ENCODE measurements at places on chromosomes 2 and 18.

DNA sequence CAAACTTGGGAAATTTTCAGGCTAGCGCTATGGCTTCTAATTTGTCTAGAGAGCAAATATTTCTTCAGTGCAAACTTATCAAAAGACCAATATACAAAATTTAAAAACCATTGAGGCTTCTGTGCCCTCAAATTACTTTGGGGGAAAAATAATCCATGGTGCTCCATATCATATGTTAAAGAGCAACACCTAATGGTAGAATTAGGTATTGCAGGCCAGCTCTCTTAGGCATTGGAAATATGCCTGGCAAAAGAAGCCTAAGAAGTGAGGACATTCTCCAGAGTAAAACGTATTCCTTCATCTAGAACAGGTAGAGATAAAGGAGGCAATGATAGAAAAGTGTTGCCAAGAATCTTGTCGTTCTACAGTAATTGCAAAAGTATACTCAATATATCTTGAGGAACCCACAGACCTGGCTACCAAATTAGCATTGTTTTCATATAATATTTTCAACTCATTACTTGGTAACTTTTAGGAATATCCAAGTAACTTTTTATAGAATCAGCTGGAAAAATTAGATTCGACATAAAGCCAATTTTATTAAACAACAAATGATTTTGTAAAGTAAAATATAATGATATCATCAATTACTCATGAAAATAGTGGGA, 401.1 kb downstream of the BCL11A start:
- no peak for DNase-seq
- no peak overlapping the region for H3K4me3 ChIP-seq
- no peaks in the 10 kb centered on the region for H3K36me3 ChIP-seq

DNA sequence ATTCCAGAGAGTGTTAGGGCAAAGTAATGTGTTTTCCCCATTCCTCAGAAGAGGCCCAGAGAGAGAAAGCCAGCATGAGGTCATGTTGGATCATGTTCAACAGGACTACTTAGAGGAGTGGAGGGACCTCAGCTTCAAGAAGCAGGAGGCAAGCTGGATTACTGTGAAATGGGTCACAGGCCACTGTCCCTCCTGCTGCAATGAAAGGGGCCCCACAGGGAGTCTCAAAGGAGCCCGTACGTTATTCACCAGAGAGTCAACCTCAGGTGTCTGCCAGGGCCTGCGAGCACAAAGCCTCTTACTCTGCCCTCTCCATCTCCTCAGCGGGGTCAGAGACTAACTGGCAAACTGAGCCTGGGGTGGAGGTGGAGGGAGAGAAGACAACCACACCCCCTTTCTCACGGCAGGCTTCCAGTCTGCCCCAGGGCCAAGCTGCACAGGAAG, 27.2 kb upstream of the ACYP2 start:
- no peaks in the 10 kb centered on the region for H3K27me3 ChIP-seq
- H3K4me3 ChIP-seq: no peak overlapping the region
- no peaks in the 10 kb centered on the region for H3K36me3 ChIP-seq
- H3K27ac ChIP-seq: no peak overlapping the region

DNA sequence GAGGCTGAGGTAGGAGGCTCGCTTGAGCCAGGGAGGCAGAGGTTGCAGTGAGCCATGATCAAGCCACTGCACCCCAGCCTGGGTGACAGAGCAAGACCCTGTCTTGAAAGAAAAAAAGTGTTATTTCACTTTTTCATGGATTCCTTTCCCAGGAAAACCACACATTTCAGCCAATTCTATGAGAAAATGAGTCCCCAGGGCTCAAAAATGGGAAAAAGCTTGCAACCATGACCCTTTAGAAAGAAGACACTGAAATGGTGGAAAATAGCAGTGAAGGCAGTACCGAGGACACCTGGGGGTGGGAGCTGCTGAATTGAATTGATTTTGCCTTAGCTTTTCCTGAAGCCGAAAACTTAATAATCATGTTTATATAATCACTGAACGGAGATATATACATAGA, 284.2 kb upstream of the HDAC4 start:
- H3K27ac ChIP-seq: no peak overlapping the region
- no peaks in the 10 kb centered on the region for H3K27me3 ChIP-seq
- DNase-seq: no peak
- no peaks in the 10 kb centered on the region for H3K36me3 ChIP-seq
- no peak overlapping the region for H3K4me3 ChIP-seq
- no peaks in the 10 kb centered on the region for H3K4me1 ChIP-seq

DNA sequence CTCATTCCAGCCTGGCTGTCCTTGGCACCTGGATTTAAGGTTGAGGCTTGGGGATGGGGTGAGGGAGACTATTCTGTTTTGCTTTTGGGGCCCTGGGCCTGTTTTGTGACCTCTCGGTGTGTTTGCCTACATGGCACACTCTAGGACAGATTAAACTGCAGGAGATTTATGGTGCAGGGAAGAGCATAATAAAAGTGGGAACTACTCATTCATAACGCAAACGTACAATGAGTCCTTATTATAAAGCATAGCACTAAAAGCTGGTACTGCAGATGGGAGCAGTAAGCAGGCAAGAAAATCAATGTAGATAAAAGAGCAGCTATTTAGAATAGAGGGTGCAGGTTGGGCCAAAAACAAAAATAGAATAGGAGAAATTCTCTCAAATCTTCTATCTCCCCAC, 238.4 kb downstream of the ACTR3 start:
- no peak overlapping the region for H3K4me3 ChIP-seq
- no peaks in the 10 kb centered on the region for H3K36me3 ChIP-seq
- H3K27ac ChIP-seq: no peak overlapping the region
- no peak for DNase-seq
- no peaks in the 10 kb centered on the region for H3K27me3 ChIP-seq
- no peaks in the 10 kb centered on the region for H3K4me1 ChIP-seq

DNA sequence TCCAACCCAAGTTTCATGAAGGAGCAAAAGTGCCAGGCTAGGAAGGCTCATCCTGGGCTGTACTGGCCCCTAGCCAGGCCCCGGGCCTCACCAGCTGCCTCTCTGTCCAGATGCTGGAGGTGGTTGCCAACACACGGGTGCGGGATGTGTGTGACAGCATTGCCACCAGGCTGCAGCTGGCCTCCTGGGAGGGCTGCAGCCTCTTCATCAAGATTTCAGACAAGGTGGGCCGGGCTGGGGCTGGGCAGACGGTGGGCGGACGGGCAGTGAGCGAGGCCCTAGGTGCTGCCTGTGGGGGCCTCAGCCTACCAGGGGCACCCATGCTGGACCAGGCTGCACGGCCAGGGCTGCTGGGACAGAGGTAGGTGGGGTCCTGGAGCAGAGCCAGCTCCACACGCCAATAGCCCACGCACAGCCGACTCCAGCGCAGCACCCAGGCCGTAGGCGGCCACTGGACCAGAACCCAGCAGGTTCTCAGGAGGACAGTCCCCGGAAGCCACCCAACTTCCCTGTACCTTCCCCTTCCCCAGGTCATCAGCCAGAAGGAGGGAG, 11.8 kb upstream of the GPR17 start:
- DNase-seq: no peak
- peaks cover 17% of the 10 kb centered on the region for H3K4me1 ChIP-seq
- H3K27me3 ChIP-seq: no peaks in the 10 kb centered on the region
- H3K36me3 ChIP-seq: no peaks in the 10 kb centered on the region
- H3K4me3 ChIP-seq: no peak overlapping the region

GRCh38 chr18:66575263-66575662, 28.6 kb downstream of the CDH19 start:
- no peak overlapping the region for H3K27ac ChIP-seq
- no peaks in the 10 kb centered on the region for H3K4me1 ChIP-seq
- no peaks in the 10 kb centered on the region for H3K36me3 ChIP-seq
- no peaks in the 10 kb centered on the region for H3K27me3 ChIP-seq

DNA sequence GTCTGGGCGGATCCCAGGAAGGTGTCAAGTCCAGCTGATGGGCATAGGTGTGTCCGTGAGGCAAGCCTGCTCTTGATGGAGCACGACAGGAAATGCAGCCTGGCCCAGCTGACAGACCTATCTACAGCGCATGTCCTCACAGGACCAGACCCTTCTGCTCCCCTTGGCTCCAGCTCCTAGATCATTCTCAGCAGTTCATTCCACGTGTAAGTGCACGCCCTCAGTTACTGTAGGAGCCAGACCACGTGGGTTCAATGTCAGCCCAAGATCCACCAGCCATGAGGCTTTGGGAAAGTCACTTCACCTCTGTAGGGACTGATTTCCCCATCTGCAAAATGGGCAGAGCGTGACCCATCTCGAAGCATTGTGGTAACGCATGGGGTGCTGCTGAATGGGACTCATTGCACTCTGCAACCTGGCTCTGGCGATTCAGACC, 47.8 kb downstream of the TMEM17 start:
- no peak overlapping the region for H3K4me3 ChIP-seq
- no peak for DNase-seq
- no peaks in the 10 kb centered on the region for H3K27me3 ChIP-seq
- no peak overlapping the region for H3K27ac ChIP-seq

- DNase-seq: no peak
- H3K27me3 ChIP-seq: no peaks in the 10 kb centered on the region
- H3K4me1 ChIP-seq: no peaks in the 10 kb centered on the region
- no peak overlapping the region for H3K4me3 ChIP-seq
- H3K27ac ChIP-seq: no peak overlapping the region
Observed at GRCh38 chr2:120641366-120641771, 94.3 kb upstream of the GLI2 start.

DNA sequence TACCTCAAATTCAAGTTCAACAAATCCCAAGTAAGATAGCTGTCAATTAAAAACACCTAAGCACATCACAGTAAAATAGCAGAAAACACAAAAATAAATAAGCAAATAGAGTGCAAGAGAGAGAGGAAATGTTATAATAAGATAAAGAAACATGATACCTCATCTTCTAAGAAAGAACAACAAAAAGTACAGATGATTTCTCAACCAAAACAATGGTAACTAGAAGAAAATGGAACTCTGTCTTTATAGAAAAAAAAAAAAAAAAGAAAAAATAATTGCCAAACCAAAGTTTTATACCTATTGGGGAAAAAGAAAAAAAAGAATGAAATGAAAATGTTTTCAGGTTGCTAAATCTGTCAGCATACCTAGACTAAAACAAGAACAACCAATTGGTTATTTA, 1253.5 kb upstream of the CDH2 start:
- DNase-seq: no peak
- H3K4me1 ChIP-seq: no peaks in the 10 kb centered on the region
- H3K4me3 ChIP-seq: no peak overlapping the region
- H3K27ac ChIP-seq: no peak overlapping the region

DNA sequence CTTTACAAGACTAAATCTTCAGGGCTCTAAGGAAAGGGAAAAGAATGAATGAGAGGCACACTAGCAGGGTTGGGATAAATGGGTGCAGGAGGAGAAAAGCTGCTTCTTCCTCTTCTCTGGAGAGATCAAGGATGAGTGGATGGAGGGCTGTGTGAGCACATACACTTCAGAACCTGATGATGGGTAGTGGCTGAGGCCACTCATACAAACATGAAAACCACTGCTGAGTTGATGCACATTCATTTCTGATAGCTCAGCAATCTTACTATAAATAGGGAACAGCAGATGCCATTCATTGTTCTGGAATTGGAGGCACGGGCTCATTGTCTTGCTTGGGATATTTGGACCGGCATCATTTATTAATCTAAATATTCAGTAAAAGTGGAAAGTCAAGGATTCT, 152.4 kb upstream of the KCTD1 start:
- DNase-seq: no peak
- H3K27me3 ChIP-seq: no peaks in the 10 kb centered on the region
- H3K36me3 ChIP-seq: no peaks in the 10 kb centered on the region
- no peak overlapping the region for H3K27ac ChIP-seq

GRCh38 chr2:201149064-201149820, 33.3 kb downstream of the CFLAR start:
- H3K4me1 ChIP-seq: peaks cover 8% of the 10 kb centered on the region
- no peak overlapping the region for H3K27ac ChIP-seq
- H3K36me3 ChIP-seq: peaks cover 12% of the 10 kb centered on the region

GRCh38 chr2:209525834-209526281, 102.0 kb downstream of the MAP2 start:
- H3K36me3 ChIP-seq: no peaks in the 10 kb centered on the region
- H3K27ac ChIP-seq: no peak overlapping the region
- peaks cover 10% of the 10 kb centered on the region for H3K4me1 ChIP-seq
- H3K4me3 ChIP-seq: no peak overlapping the region
- no peaks in the 10 kb centered on the region for H3K27me3 ChIP-seq
- no peak for DNase-seq

DNA sequence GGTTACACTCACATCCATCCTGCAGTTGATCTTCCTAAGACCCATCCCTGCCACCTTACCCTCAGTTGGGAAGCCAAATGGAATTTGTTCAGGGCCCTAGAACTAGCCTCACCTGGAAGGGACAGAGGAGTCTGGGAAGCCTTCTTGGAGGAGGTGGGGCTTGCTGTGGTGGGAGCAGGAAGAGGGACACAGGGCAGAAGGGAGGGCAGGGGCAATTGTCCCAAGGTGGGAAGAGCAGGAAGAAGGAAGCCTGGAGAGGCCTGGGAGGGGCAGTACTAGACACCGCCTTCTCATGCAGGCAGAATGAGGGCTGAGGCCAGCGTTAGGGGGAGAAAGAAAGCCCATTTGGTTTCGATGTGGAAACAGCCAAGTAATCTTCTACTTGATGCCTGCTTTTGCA, 34.1 kb upstream of the ASPRV1 start:
- DNase-seq: no peak
- no peaks in the 10 kb centered on the region for H3K36me3 ChIP-seq

- no peaks in the 10 kb centered on the region for H3K36me3 ChIP-seq
- H3K4me1 ChIP-seq: peaks cover 12% of the 10 kb centered on the region
- no peaks in the 10 kb centered on the region for H3K27me3 ChIP-seq
Observed at GRCh38 chr2:130307850-130308249, 34.8 kb upstream of the IMP4 start.

DNA sequence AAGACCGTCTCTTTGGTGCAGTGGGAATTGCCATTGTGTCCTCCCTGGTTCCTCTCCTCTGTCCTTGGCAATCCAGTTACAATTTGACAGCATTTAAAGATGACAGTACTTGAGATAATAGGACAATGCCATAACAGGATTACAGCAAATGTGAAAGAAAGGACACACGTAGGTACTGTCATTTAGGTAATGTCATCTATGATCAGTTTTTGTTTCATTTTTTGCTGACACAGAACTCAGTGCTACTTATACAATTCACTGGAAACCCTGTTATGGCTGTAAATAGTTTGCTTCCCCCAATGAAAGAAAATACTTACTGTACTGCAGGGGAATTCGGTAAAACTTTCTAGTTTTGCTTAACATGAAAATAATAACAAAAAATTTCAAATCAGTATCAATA, 65.2 kb downstream of the BCL11A start:
- peaks cover 5% of the 10 kb centered on the region for H3K36me3 ChIP-seq
- peaks cover 44% of the 10 kb centered on the region for H3K4me1 ChIP-seq
- no peaks in the 10 kb centered on the region for H3K27me3 ChIP-seq
- DNase-seq: no peak

DNA sequence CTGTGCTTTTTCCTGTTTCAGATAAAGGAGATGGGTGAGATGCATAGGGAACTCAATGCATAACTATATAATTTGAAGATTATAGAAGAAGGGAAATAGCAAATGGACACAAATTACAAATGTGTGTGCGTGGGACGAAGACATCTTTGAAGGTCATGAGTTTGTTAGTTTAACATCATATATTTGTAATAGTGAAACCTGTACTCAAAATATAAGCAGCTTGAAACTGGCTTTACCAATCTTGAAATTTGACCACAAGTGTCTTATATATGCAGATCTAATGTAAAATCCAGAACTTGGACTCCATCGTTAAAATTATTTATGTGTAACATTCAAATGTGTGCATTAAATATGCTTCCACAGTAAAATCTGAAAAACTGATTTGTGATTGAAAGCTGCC, 16.4 kb upstream of the MSH2 start:
- H3K36me3 ChIP-seq: no peaks in the 10 kb centered on the region
- peaks cover 3% of the 10 kb centered on the region for H3K4me1 ChIP-seq
- peaks cover 3% of the 10 kb centered on the region for H3K27me3 ChIP-seq
- no peak overlapping the region for H3K4me3 ChIP-seq
- no peak overlapping the region for H3K27ac ChIP-seq

All from GM12878 (cell line).